Neural crest cell (in vitro differentiated cells): ENCODE measurements at places on chromosomes 12 and 14.

DNA sequence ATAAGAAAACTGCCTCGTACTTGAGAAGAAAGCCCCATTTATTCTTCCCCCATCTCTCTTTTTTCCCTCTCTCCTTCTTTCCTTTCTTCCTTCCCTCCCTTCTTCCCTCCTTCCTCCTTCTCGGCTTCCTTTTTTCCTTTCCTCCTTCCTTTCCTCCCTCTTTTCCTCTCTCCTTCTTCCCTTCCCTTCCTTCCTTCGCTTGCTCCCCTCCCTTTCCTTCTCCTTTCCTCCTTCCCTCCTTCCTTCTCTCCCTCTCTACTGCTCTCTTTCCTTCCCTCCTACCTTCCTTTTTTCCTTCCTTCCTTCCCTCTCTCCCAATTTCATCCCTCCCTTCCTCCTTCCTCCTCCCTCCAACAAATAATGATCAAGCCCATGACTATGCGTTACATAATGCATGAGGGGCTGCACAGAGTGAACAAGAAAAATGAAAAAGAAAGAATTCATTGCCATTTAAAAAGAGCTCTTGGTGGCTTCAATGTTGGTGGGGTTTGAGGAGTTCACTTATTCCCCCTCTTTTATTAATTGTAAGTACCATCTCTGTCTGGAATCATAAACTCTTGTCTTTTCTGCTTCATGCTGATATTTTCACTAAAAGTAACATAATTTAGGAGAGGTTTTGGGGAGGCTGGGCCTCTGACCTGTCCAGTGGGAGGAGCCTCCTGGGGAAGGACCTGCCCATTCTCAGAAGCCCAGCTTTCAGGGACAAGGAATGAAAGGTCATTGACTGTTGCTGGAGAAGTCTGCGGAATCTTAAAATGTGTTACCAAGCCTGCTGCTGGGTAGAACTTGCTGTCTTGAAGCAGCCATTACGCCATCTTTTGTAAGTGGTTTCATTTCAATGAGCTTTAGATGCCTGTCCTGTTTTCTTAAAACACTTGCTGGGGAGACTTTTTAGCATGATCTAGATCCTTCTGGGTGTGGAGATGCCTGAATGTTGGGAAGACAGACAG lies 144.3 kb downstream of the CHST11 start:
- no peak overlapping the region for H3K27ac ChIP-seq
- DNase-seq = no peak
- peaks cover 93% of the 10 kb centered on the region for H3K4me1 ChIP-seq
- no peak overlapping the region for H3K4me3 ChIP-seq
- no peaks in the 10 kb centered on the region for H3K36me3 ChIP-seq
- no peaks in the 10 kb centered on the region for H3K27me3 ChIP-seq

GRCh38 chr14:50288146-50288545 lies 23.9 kb downstream of the L2HGDH start:
- DNase-seq = no peak
- H3K4me3 ChIP-seq = no peak overlapping the region
- H3K27ac ChIP-seq = no peak overlapping the region
- H3K27me3 ChIP-seq = no peaks in the 10 kb centered on the region

DNA sequence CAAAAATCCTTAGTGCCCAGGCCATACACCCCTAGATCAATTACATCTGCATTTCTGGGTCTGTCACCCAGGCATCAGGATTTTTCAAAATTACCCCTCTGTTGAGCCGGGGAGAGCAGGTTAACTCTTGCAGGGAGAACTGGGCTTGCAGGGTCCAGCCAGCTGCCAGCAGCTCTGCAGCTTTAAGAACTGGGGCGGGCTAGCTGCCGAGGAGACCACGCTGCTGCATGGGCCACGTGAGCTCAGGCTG lies at the start of gene DGLUCY:
Gene DGLUCY (plus strand): TSS at position 245 of the 250 bp plus-strand sequence. CDS start 46,222 bp downstream, outside the sequence.
- peaks cover 44% of the 10 kb centered on the region for H3K4me1 ChIP-seq
- H3K4me3 ChIP-seq = peak within 1 kb of the TSS; percentile 82
- no peak for DNase-seq
- no peaks in the 10 kb centered on the region for H3K36me3 ChIP-seq
- peak within 1 kb of the TSS; percentile 95 for H3K27ac ChIP-seq
- H3K27me3 ChIP-seq = no peaks in the 10 kb centered on the region

DNA sequence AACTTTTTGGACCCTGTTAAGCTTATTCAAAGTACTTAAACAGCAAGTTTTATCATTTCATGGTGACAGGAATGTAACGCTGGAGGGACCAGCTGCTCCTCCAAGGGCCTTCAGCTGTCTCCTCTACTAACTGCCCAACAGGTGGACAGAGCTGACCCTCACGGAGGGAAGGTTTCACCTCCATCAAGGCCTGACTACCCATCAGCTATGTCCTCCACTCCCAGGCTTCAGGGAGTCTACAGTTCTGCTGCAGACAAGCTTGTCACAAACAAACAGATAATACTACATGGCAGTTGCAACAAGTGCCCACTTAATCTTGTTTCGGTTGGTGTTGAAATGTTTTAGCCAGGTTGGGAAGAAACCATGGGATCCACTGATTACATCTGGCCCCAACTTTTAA lies 175.1 kb downstream of the TTC7B start:
- H3K36me3 ChIP-seq = peaks cover 8% of the 10 kb centered on the region
- H3K4me3 ChIP-seq = no peak overlapping the region
- peaks cover 64% of the 10 kb centered on the region for H3K4me1 ChIP-seq
- no peaks in the 10 kb centered on the region for H3K27me3 ChIP-seq

DNA sequence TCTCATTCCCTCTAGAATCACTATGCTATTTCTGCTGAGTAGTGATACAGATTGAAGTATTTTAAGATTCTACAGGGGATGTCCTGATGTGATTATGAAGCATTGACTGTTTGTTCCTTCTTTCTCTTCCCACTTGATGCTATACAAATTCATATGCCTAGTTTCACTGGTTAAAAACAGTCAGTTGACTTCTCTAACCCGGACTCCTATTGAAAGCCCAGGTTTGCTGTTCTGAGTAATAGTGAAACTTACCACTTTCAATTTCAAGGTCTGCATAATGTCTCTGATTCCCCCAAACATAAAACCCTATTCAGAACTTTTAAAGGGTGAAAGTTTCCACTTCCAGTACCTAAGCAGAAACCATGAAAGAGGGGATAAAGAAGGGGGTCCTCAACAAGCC lies 117.7 kb upstream of the RPL10L start:
- no peak for DNase-seq
- no peak overlapping the region for H3K27ac ChIP-seq
- H3K27me3 ChIP-seq = no peaks in the 10 kb centered on the region
- H3K4me1 ChIP-seq = no peaks in the 10 kb centered on the region
